Ovary (tissue), 10 donors: ENCODE measurements at places on chromosomes 7 and 10.

- DNase-seq: no peak
Observed at GRCh38 chr10:78579576-78579975, 489.2 kb upstream of the ZMIZ1 start.

- DNase-seq: no peak
Observed at GRCh38 chr10:121572859-121573537, 25.2 kb downstream of the FGFR2 start.

DNA sequence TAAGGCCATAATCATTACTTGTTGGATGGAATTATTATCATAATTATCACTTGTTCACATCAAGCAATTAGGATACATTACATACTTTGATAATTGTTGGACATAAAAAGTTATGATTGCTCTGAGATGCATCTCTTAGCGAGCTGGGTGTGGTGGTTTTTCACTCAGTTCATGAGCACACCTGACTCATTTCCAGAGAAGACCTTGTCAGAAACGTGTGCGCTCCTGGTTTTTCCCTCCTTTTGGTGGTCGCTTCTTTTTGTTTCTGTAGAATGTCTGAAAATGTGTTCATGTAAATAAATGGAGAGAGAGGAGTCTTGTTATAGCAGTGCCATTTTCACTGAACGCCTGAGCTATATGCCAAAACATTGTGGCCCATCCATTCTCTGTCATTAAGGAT, 141.3 kb downstream of the PAXIP1 start:
- no peak for DNase-seq

DNA sequence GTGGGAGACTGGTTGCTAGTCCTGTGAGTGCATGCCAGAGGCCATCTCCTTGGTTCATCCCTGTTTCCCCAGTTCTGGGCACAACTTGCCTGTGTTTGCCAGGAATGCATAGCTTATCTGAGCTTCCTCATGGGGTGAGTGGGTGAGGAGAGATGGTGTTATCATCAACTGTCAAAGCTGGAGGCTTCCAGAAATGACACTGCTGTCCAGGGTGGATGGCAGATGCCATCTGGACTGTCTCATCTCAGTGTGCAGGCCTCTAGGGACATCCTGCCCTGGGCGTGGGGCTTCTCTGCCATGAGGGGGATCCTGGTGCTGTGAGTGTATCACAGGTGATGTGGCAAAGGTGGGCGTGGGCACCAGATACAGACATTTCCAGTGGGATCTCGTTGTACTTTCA, 328.6 kb downstream of the DPP6 start:
- DNase-seq: no peak

- DNase-seq: no peak
Observed at GRCh38 chr10:113524120-113524519, 28.7 kb upstream of the HABP2 start.

- no peak for DNase-seq
Observed at GRCh38 chr10:16472828-16473227, 36.0 kb downstream of the PTER start.

DNA sequence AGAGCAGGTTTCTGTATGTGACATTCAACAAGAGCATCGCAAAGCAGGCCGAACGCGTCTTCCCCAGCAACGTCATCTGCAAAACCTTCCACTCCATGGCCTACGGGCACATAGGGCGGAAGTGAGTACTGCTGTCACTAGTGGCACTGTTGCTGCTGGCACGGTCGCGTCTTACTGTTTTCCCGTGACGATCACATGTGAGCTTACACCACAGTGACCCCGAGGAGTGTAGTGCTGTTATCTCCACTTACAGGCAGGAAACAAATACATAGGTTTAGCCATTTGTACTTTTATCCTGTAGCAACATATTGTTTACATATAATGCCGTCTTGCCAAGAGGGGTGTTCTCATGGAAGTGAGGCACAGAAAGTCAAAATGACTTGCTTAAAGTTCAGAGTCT, 25.4 kb downstream of the FBH1 start:
- DNase-seq: no peak

DNA sequence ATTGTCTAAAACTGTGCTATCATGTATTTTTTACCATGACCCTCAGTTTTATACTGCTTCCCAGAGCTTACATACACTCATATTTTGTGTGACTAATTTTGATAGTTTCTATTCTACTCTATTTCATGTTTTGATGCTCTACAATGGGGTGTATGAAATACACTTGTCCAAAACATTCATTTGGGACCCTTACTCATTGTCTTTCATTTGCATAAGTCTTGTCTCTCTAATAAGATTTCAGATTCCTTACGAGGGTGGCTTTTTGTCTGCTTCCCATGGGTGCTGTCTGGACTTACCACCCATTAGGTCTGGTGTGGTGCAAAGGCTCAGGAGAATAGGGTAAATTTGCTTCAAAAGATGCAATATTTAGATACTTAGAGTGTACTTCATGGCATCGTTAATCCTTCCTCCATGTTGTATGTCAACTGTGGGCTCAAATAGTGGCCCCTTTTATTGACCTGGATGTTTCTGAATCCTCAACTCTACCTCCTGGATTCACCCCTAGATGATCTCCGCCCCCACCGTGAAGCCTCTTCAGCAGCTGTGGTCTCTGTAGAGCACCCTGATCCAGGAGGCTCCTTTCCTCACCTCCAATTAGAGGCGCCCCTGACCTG, 3.6 kb upstream of the GIMAP5 start:
- DNase-seq: no peak

DNA sequence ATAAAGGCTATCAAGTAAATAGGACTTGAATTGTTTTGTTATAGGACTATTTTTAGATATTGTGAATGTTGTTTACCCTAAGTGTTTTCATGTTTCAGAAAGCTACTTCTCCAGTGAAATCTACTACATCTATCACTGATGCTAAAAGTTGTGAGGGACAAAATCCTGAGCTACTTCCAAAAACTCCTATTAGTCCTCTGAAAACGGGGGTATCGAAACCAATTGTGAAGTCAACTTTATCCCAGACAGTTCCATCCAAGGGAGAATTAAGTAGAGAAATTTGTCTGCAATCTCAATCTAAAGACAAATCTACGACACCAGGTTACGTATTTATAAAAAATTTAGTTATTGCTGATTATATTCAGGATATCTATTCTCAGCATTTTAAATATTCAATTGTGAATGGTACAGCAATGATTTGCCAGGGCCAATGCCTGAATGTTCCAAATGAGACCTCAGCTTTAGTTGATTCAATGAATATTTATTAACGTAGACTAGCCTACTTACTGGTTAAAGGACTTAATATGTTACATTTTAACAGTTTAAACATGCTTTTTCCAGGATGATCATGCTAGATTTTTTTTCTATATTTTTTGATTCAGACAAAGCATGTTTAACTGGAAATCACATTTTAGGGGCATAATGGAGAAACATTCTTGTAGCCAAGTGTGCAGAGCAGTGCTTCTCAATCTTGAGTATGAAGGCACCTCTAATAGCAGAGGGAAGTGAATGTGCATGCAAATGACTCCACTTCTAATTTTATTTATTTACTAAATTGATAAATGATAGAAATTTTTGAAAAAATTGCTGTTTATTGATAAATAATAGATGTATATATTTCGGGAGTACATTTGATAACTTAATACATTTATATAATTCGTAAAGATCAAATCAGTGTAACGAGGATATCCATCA, 18.2 kb downstream of the ANLN start:
- no peak for DNase-seq

DNA sequence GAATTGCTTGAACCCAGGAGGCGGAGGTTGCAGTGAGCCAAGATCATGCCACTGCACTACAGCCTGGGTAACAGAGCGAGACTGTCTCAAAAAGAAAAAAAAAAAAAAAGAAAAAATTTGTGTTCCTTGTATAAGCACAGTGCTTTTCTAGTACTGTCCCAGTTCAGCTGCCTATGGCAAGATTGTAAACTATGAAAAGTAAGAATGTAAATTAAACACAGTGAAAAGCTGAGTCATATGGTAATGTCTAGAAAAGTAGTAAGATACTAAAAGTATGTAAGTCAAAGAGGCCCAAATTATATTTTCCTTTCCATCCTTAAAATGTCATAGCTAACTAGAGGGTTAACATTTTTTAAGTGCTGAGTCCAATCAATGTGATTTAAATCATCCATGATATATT, 42.8 kb downstream of the RBM20 start:
- no peak for DNase-seq

DNA sequence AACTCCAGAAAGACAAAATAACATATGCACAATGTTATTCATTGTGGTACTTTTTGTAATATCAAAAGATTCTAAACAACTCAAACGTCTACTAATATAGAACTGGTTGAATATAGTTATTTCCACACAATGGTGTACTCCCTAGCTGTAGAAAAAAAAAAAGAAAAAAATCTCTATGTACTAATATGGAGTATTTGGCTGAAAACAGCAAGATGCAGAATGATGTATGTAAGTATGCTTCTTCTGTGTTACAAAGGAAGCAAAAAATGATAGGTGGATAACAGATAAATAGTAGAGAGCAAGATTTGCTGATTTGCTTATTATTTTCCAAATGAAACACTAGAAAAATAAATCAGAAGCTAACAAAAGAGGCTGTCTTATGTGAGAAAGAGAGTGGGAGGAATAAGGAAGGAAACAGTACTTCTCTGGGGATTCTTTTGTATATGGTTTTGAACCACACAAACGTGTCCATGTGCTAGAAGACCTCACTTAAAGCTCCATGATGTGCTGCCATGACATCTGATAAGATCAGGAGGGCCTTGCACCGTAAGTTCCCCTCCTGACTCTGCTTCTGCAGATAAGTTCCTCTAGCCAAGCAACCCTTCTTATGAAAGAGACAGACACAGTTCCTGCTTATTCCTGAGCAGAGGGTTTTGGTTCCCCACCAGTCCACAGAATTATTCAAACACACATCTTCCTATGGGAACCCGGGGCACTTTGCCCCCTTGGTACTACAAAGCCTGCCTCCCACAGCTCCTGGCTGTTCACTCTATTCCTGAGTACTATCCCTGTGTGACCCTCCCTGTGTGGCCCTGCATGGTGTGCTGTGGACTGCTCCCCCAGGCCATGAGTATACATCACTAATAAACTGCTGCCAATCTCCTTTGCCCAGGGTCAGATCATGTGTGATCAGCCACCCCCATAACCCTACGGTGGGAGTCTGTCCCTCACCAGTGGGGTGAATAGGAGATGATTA, 159.1 kb downstream of the CCDC71L start:
- no peak for DNase-seq

DNA sequence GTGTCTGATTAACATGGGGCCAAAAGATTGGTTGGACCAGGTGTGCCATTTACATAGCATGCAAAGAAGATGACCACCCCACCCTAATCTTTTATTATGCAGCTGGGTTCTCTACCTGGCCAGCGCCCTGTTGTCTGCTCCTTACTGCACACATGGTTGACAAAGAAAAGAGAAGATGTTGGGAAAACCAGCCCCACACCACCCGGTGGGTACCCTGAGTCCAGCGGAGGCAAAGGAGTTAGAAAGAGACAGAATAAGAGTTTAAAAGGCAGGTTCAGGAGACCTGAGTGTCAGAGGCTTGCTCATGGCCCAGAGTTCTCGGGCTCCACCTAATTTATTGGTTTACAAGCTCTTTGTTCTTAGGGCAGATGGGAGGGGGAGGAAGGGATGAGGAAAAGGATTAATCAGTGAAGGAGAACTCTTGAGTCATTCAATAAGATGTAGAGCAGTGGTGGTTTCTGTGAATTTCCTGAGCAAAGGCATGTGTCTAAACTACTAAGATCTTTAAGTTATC, 24.1 kb upstream of the ABCA13 start:
- no peak for DNase-seq

- DNase-seq: no peak
Observed at GRCh38 chr7:126657599-126658358, 595.0 kb downstream of the GRM8 start.

- DNase-seq: no peak
Observed at GRCh38 chr7:29076631-29077030, 69.7 kb downstream of the CPVL start.

DNA sequence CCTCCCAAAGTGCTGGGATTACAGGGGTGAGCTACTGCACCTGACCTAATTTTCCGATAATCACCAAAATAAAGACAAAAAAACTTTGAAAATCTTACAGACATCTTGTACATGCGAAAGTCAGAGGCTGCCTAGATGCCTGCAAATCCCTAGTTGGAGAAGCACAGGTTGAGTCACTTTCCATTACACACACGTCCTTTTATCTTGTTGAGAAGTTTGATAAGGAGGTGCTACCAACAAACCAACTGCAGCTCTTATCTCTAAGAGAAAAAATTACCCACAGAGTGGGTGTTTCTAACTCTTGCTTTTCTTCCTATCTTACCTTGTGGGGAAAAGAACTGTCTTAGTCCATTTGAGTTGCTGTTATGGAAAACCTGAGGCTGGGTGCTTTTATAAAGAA, 589.8 kb downstream of the GALNT17 start:
- DNase-seq: no peak

DNA sequence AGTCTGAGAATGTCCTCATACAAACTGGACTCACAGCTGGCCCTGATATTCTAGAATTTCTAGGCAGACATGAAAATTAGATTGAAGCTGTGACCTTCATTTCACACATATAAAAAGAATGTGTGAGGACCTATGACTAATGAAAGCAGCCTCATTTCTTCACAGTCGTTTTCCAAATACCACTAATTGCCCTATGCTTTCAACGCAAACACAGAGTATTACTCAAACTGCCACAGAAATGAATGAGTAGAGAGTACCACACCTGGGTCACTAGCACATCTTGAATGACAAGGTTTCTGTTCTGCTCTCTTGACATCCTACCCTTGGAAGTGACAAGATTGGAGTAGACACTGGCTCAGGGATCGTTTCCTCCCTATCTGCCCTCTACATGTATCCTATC, 142.4 kb downstream of the C1GALT1 start:
- no peak for DNase-seq

DNA sequence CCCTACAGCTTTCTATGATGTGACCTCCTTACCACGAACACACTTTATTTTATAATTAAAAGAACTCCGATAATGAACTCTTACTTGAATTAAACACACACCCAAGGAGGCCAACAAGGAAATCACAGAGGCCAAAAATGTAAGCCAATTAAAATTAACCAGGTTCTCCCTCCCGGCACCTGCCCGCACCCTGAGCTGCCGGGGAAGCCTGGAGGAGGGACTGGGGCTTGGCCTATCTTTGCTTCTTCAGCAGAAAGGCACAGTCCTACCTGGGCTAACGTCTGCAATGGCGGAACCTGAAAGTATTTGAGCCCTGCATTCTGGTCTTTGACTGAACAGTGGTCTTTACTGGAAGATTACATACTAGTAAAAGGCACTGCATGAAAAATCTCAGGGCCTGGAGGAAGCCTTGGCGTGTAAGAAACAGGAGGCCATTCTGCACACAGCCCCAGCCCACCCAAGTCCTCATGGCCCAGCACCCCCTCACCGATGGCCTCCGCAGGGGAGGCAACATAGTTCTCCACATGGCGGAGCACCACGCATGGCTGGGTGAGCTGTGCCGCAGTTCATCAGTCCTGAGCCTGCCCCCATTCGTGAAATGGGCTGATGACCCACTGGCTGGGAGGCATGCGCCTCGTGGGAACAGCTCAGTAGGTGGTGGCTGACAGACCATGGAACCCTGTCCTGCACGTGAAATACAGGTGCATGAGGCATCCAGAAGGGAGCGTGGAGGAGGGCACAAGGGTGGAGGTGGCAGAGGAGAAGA, 173.8 kb downstream of the PARD3 start:
- DNase-seq: no peak
